ENCODE measurements at places on chromosomes 4 and X. TPM values are rescaled to one million over a fixed set of nuclear protein-coding genes. Genes with fewer than 3 reads are reported as not detected.

The UGT2A1 gene
- not detected for total RNA-seq

The C1QTNF7 gene
- total RNA-seq, result 0.28 TPM

The NOP14 gene
- 10.9 TPM for total RNA-seq

The MAGEC2 gene
- total RNA-seq, result not detected

The CYTL1 gene
- 1.4 TPM for total RNA-seq

The BANK1 gene
- total RNA-seq, result under 0.01 TPM

The ATOH1 gene
- not detected for total RNA-seq

DNA sequence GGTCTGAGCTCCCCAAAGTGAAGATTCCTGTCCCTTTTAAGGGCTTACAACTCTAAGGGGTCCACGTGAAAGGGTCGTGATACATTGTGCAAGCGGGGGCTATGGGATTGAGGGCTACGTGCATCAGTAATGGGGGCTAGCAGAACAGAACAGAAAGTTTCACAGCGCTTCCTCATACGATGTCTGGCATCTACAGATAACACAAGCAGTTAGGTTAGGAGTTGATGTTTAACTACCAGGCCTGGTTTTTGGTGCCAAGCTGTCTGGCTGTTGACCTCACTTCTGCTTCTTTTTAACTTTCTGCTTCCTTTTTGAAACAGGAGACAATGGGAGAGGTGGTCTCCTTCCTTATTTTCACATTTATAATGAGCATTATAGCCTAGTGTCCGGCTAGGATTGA, 368.6 kb upstream of the CXorf51A start:
- no peak for DNase-seq

DNA sequence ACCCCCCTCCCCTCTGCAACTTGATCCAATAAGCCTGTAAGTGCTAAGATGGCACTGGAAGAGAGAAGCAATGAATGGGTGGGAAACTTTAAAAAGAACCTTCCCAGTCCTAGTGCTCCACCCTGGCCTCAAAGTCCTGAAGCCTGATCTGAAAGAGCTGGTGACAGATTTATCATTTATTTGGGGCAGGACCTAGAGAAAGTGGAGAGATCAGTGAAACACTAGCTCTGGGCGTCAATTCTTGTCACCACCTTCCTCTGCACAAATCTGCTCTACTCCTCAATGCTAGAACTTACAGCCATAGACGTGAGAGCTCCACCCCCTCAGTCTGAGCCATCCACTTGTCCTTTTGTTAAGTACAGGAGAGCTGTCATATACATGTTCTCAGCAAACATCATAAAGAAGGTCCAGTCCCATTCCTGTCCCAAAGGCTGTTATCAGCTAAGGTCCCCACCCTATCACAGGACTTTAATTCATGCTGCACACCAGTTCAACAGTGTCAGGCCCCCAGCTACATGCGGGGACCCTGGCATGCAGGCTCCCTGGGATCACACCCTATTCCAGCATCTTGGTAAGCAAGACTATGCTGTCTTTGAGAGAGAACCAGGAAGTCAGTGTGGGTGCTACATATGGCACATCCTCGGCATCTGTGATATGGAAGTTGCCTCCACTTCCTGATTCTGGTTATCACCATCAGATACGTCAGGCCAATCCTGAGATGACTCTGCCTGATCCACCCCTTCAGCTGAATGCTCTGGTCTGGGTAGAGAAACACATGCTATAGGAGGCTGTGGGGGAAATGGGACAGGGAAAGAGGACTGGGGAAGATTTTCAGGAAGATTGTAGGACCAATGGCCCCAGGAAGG, 2.3 kb downstream of the P2RY4 start:
- DNase-seq, result no peak

DNA sequence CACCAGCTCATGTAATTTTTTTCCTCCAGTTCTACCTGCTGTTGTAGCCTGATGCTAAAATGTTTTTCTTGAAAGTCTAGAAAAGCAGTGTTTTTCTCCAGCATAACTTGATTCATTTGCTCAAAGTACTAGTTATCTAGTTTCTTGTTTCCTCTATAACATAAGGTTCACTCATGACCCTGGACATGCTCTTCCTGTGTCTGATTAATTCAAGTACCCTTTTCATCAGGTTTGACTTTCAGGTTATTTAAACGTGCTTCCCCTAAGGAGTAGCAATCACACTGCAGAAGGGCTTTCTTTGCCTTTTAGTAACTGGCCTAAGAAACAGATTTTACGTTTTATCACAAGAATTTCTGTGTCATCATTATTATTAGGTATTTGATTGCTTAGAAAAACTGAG, 66.8 kb upstream of the EGFL6 start:
- no peak for DNase-seq

- DNase-seq, result no peak
Measured at GRCh38 chr4:41013746-41014145, 200.6 kb downstream of the APBB2 start.

DNA sequence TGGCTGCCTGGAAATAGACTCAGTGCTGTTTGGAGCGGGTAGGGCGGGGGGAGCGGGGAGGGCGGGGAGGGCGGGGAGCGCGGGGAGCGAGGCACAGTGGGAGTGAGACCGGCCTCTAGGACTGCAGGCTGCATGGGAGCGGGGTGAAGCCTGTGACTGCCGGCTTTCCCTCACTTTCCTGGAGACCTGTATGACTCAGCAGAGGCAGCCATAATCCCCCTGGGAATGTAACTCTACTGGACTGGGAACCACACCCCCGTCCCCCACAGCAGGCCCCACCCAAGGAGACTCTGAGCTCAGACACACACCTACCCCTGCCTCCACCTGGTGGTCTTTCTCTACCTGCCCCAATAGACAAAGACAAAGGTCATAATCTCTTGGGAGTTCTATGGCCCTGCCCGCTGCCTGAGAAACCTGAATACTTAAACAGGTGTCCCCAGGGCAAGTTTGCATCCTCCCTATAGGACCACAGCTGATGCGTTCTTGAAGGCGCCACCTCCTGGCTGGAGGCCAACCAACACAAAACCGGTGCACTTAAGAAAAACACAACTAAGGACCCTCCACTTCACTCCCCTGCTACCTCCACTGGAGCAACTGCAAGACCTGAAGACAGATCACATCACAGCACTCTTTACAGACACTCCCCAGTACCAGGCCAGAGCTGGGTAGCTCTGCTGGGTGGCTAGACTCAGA, 18.0 kb downstream of the HDAC8 start:
- no peak for DNase-seq

- DNase-seq, result no peak
Measured at GRCh38 chr4:19063662-19064061, 1042.1 kb upstream of the LCORL start.

GRCh38 chr4:143391261-143391660, 54.6 kb downstream of the GAB1 start:
- DNase-seq, result no peak

- no peak for DNase-seq
Measured at GRCh38 chr4:2606960-2607506, 70.6 kb downstream of the FAM193A start.

GRCh38 chrX:110317061-110317819, 645 bp downstream of the AMMECR1 start:
- DNase-seq, result no peak

GRCh38 chr4:930028-930551, 2.0 kb downstream of the GAK start:
- DNase-seq, result peak; percentile 71

DNA sequence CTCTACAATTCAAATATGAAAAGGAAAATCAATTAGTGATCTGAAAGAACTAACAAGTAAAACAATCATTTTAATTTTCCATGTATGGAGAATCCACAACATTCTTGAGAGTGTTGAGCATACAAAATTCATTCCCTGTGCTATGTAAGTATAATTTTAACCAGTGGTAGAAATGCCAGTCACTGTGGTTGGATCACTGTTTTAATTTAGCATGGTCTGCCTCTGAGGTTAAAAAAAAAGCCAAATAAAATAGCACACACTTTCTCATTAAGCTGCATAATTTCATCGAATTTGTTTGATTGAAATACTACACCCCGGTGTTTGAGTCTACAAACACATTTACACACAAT, 185.5 kb upstream of the STS start:
- DNase-seq, result no peak

DNA sequence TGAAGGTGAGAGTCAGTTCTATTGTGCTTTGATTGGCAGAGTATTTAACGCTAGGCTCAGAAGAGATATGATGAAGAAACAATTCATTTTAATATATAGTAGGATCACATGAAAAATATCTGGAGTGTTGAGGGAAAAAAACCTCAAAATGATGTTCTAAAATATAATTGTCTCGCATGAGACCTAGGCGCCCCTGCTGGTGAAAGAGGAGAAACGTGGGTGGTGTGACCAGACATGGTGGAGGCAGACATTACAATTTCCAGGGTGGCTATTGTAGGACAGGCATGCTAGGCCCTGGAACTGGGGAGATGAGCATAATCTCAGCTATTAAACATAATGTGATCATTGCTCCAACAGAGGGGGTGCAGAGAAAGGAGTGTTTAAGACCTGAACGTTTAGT, 210.0 kb downstream of the HS3ST1 start:
- no peak for DNase-seq
